ENCODE measurements at places on chromosomes 7 and 10.

DNA sequence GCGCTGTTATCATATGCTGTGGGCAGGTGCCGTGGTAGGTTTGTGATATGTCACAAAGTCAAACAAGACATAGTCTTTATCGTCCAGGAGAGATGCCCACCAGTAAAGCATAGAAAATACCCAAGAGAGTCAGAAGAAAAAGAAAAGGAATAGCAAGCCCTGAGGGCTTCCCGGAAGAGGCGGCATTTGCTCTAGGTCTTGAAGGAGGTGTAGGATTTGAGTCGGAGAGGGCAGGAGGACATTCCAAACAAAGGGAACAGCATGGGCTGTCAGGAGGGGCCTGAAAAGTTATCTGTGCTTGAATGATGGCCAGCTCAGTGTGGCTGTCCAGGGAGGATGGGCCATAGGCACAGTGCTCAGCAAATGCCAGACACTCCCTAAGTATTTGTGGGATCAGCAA lies 42.2 kb downstream of the COL13A1 start:
- DNase-seq = no peak

DNA sequence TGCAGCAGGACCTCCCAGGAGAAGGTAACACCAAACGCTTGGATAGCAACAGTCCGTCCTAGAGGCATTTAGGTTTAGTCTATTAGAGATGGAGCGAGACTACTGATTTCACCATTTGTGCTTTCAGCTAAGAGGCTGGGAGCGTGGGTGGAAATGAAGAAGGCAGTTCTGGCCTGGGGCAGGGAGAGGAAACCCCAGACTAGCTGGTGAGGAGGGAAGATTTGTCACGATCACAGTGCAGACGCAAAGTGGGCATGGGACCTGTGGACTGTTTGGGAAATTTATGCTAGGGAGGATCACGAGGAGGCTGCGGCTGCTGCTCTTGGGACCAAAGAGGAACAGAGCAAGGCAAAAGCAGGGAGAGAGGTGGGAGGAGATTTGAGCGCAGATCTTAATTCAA lies 130.4 kb upstream of the AOAH start:
- no peak for DNase-seq

GRCh38 chr7:45596665-45597095 lies 22.5 kb downstream of the ADCY1 start:
- DNase-seq = no peak

- no peak for DNase-seq
Measured at GRCh38 chr10:71740069-71740653, 20.6 kb upstream of the C10orf105 start.

GRCh38 chr10:119078422-119079179 lies 2.0 kb downstream of the EIF3A start:
- DNase-seq = no peak

GRCh38 chr7:11212080-11212711 lies 238.5 kb downstream of the PHF14 start:
- DNase-seq = peak; percentile 39

- DNase-seq = no peak
Measured at GRCh38 chr7:151453326-151453791, 13.4 kb upstream of the CRYGN start.

- no peak for DNase-seq
Measured at GRCh38 chr7:132004529-132004928, 448.1 kb upstream of the PODXL start.

DNA sequence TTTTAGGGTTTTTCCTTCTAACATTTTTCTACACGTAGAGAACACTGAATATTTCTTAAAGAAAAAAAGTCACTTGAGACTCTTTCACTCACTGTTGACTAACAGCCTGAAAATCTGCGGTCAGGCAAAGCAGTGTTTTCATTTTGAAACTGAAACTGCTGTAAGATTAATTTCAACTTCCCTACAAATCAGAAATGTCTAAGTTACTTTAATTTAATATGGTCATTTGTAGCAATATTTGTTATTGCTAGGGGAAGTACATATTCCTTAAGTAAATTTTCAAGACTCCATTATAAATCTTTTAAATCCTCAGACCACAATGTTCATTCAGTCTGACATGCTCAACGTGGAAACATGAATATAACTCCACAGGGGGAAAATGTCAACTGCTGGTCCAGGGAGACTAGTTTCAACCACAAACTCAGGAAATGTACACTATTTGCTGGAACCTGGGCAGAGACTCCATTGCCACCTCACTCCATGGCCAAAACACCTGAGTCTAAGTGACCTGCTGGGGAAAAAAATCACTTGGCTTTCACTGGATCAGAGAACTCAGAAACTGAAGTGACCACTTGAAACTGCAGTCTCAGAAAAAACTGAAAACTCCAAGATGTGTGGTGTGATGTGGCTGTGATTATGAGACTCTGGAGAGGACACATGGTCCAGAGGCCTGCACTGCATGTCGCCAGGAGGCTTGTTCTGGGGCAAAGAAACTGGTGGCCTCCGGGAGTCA lies 161.2 kb downstream of the TAX1BP1 start:
- peak; percentile 16 for DNase-seq

- DNase-seq = no peak
Measured at GRCh38 chr7:44685723-44686122, 62.9 kb upstream of the ZMIZ2 start.

DNA sequence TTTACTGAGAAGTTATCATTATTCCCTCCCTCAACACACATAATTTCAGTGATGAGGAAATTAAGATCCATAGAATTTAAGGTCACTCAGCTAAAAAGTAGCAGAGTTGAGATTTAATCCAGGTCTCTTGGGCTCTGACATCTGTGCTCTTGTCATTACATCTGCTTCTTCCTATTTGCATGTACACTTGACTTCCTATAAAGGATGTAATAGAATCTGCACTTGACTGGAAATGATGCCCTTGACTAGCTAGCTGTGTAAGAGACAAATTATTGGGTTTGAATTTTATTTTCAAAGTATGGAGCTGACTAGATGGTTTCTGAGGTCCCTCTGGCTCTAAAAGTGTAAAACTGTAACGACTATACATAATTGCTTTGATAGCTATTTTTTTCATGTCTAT lies 59.5 kb downstream of the AGK start:
- no peak for DNase-seq

- DNase-seq = no peak
Measured at GRCh38 chr10:19638182-19638895, 177.9 kb upstream of the PLXDC2 start.

DNA sequence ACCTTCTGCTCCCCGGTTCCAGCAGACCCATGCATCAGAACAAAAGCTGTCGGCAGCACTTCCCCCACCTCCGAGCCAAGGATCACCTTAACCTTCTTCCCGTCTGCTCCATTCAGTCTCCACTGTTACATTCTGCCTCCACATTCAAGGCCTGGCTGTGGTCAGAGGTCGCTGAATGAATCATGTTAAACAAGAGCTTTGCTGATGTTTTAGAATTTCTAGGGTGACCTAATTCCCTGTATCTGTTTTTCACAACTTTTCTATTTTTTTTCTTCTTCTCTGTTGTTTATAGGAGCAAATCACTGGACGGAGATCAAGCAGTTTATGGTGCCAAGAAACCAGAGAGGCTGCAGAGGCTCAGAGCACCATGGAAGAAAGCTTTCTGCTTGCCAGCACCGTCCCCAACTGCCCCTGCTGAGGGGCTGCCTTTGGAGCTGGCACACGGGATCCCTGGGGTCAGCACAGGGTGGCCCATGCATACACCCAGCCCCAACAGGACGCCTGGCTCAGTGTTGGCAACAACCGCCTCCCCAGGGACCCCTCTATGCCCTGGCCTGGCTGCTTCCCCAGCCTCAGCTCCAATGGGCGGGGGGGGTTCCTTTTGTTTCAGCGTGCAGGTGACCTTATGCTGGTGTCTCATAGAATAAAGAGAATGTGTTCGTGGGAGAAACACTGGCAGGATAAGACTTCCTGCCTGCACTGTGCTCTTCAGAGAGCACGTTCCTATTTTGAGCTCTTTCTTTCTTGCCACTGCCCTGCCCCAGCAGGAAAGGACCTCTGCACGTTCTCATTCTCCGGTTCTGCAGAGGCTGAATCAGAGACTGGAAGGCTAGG lies 182.7 kb upstream of the LYZL2 start:
- DNase-seq = no peak

DNA sequence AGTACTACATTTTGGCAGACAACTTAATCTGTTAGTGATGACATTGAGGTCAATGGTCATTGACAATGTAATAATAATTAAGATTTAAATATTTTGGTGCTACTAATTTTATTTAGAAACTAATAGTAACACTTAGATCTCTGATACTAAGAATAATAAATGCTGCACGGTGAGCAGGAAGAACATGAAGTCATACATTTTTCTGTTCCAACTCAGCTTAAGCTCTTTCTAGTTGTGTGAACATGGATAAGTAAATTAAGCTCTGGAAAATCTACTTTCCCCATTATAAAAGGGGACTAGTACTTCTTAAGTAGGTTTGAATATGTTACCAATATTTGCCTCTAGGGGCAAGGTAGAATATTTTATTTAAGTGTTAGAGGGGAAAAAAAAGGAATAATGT lies 65.9 kb upstream of the MEOX2 start:
- no peak for DNase-seq

GRCh38 chr10:71234004-71234894 lies 21.9 kb downstream of the UNC5B start:
- DNase-seq = no peak

DNA sequence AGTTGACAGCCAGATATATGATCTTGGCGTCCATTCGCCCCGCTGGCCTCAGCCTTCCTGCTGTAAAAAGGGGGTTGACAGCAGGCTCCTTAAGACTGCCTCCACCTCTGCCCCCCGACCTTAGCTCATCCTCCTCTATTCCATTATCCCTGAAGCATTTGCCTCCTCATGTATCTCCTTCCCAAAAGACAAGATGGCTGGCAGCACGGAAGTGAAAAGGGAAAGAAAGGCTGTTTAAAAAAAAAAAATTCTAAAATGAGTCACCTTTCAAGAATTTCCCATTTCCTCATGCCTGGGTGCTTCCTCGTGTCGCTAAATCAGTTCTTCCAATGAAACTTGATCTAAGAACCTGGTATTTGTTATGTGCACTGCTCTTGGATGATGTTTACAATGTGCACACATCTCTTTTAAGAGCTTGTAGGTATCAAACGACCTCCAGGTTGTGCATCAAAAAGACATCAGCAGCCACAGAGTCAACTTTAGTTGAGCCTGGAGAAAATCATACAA lies 1.7 kb downstream of the SCRN1 start:
- DNase-seq = no peak

DNA sequence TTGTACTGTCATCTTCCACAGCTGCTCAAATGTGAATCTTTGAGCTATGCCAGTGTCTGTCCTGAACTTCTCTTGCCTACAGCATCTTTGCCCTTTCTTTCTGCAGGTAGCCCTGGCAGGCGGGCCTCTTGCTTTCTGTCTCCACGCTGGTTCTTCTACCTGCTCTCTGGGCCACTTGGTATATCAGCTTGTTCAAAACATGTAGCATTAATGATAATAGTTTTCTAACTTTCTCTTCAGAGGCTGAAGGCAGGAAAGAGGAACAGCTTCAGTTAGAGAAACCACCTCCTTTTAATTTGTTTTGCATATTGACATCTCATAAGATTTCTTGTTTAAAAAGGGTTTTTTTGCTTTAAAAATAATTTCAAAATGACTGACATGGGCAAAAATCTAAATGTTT lies 923 bp upstream of the FGL2 start:
- DNase-seq = no peak

DNA sequence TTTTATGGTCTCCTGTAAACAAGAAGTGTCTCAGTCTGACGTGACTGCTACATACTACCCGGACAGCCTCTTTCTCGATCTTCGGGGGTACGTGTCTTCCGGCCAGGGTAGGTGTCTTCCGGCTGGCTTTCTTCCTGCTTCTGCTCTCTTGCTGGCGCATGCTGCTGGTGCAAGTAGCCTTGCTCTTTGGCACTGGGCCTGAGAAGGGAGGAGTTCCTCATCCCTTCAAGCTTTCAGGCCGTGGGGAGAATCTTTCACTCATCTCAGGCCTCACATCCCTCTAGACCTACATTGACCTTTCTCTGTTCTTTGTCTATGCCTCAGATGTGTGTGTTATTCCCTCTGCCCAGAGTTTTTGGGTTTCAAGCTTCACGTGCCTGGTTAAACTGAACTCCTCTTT lies 130.4 kb downstream of the JCAD start:
- no peak for DNase-seq

- peak; percentile 47 for DNase-seq
Measured at GRCh38 chr7:28062197-28062991, 118.2 kb downstream of the JAZF1 start.

DNA sequence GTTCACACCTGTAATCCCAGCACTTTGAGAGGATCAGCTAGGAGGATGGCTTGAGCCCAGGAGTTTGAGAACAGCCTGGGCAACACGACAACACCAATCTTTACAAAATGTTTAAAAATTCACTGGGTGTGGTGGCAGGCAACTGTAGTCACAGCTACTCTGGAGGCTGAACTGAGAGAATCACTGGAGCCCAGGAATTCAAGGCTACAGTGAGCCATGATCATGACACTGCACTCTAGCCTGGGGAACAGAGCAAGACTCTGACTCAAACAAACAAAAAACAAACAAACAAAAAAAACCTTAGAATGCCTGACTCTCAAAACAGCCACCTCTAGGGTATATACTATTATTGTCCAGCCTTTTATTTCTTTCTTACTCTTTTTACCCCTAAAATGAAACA lies 56.5 kb upstream of the PAPSS2 start:
- DNase-seq = no peak

DNA sequence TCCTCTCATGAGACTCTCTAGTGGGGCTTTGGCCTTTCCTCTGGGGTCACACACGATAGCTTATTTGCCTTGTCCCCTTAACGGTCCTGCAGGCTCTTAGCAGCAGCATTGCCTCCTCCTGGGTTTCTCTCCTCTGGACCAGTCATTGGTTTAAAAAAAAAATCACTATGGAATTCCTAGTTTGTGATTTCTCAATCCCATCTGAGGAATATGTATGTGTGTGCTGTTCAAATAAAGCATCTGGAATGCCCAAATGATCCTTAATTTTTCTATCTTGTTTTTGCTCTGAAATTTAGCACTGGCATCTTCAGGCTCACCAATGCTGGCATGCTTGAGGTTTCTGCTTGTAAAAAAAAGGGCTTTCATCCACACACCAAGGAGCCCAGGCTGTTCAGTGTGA lies 30.5 kb downstream of the ACTA2 start:
- DNase-seq = no peak

DNA sequence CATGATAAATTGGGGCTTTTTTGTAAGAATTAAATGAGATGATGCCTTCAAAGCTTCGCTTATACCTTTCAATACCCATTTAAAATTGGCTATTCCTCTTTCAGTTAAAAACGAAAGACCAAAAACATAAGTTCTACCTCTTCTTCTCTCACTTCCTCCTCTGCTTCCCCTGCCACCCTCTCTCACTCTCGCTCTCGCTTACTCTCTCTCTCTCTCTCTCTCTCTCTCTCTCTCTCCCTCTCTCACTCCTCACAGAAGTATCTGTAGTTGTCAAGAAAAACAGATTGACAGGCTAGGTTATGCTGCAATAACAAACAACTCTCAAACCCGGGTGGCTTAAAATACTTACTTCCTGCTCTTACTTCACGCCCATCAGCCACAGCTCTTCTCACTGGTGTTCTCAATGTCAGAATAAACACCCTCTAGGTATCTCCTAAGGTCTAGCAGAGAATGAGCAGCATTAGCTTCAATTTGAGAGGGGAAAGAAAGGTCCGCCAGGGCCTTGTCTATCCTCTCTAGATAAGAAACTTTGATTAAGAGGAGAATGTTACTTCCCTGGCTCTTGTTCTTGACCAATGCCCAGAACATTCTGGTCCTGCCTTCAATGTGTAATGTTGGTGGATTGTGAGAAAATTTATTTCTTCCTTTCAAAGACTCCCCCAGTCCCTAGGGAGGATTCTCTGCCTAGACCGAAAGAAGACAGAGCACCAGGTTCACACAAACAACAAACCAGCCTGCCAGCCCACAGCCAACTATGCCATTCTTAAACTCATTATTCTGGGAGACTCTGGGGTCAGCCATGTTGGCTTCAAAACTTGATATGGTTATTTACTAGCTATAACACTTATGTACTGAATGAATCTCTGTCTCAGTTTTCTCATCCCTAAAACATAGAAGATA lies 1028.7 kb downstream of the XPNPEP1 start:
- DNase-seq = no peak
